ENCODE measurements at places on chromosomes 13 and 19.

DNA sequence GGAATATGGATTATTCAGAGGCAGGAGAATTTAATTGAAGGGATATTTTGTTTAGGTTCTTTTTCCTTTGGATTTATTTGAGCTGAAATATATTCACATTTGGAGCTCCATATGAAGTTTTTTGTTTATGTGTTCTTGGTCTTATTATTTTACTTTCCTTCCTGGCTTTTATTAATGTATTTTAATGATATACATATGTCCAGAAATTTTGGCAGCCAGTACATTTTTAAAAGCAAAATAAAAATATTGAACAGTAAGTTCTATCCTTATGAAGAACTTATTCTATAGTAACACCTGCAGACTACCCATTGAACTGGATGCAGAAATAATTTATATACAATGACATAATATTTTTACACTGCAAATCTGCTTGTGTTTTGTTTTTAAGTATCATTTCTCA lies 323.6 kb downstream of the GPC6 start:
- DNase-seq: no peak

- no peak for DNase-seq
Observed at GRCh38 chr13:112756967-112757758, 67.3 kb downstream of the ATP11A start.

GRCh38 chr13:43493496-43494000 lies 293.2 kb downstream of the ENOX1 start:
- no peak for DNase-seq

DNA sequence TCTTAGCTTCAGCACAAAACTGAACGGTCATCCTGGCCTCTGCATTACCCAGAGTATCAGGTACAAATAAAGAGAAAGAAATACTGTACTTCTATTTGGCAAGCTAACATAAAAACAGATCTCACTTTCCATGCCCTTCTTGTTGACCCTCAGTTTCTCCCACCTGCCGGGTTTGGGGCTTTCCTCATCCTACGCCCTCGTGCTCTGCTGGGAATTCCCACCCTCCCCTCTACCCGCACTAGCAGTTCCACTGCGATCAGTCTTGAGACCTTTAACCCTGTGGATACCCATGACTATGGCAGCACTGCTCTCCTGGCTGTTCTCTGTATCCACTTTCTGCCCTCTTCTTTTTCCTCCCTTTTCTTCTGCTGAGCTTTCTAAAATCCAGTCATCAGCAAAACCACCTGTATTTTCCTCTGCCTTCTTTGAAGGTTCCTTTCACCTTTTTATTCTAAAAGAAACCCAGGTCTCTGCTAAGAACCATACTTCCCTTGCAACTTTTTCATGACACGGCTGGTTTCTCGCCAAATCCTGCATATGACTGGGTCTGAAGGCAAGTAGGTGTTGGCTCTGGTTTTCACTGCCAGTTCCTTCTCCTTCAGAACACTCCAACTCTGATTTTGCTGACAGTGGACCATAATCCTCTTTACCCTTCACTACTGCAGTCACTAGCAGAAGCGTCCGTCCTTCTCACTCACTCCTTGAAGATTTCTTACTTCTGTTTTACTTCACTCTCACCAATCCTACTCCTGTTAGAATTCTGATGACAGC lies 99.4 kb downstream of the MIPEP start:
- no peak for DNase-seq

DNA sequence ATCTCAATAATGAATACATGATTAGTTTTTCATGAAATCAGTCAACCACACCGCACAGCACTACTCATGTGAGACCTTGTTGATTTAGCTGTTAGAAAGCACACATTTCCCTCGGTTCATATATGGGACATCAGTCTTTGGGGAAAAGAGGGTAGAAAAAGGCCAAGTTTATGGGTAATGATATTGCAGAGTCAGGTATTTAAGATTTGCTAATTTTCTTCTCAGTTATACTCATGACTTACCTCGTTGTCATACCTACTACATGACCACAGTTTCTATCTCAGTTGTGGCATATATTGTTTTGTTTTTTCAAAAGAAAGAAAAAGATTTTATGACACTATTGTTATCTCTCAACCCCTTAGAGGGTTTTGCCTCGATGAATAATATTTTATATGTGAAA lies 165.6 kb downstream of the POU4F1 start:
- no peak for DNase-seq

- no peak for DNase-seq
Observed at GRCh38 chr13:27000686-27001085, 170.9 kb downstream of the USP12 start.

- DNase-seq: no peak
Observed at GRCh38 chr19:52635786-52636570, 2.2 kb downstream of the ZNF83 start.

DNA sequence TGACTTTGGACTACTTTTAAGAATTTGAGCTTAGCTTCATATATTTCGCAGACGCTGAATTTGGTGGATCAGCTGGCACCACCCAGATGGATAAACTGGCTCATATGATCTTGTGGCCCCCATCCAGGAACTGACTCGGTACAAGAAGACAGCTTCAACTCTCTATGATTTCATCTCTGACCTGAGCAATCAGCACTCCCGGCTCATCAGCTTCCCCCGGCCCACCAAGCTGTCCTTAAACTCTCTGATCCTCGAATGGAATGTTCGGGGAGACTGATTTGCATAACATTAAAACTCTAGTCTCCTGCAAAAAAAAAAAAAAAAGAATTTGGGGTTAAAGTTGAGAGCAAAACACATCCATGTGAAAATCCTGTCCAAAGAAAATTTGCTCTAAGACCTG lies 71.4 kb upstream of the IRS2 start:
- no peak for DNase-seq

DNA sequence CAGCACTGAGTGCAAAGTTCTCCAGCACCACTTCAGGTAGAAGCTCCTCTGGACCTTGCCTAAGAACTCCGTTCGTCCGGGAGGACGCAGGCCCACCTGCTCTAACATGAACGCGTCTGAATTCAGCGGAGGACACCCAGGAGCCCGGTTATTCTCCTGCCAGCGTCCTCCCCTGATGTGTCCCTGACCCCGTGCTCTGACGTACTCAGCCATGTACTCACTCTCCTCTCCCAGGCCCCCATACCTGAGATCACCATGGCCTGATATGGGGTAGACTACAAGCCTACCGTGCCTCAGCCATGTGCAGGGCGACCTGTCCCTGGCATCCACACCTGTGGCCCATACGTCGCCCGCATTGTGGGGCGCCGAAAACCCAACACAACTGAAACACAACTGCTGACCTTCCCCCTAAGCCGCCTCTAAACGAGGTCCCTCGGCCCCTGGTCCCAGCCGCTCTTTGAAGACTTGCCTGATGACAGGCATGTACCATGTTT lies 744 bp upstream of the ZNF584 start:
- DNase-seq: no peak

GRCh38 chr13:111508164-111508870 lies 187.9 kb downstream of the TEX29 start:
- DNase-seq: no peak

- DNase-seq: no peak
Observed at GRCh38 chr19:39733841-39734240, 4.0 kb downstream of the CLC start.

DNA sequence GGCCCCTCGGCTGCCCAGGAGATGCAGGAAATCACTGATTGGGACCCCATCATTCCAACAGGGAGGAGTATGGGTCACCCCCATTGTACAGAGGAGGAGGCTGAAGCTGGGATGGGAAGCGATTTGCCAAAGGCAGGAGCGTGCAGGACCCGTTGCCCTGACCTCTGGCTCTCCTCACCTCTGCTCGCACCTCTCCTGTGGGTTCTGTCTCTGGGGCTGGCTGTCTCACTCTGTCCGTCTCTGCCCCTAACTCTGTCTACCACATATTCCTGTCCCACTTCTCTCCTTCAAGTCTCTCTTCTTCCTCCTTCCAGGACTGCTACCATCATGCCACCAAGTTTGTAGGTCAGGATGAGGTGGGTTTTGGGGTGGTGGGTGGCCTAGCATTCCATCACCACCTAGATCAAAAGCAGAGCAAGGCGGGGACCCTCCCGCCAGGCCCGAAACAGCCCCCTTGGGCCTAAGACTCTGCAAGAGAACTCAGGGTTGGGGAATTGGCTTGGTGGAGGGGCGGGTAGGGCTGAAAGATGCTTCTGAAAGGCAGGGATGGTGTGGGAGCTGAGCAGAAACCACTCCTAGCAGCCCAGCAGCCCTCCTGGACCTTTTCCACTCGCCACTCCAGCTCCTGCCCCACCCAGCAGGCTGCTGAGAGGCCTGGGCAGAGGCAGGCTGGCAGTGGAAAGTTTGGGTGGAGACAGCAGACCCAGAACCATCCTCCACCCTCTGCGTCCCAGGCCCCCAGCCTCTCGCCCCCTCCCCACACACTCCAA lies 1.0 kb upstream of the LGALS7 start:
- DNase-seq: no peak

GRCh38 chr13:99153219-99153618 lies 47.4 kb upstream of the UBAC2 start:
- no peak for DNase-seq

DNA sequence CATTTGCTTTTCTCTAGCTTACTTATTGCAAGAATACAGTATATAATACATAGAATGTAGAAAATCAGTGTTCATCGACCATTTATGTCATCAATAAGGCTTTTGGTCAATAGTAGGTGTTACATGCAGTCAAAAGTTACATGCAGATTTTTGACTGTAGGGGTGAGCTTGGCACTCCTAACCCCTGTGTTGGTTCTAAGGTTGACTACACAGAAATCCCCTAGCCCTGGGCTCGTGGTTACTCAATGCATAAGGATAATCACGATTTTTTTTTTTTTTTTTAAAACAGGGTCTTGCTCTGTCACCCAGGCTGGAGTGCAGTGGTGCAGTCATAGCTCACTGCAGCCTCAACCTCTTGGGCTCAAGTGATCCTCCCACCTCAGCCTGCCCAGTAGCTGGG lies 4.0 kb upstream of the NWD1 start:
- DNase-seq: no peak

- DNase-seq: no peak
Observed at GRCh38 chr19:1811942-1812425, at the start of gene ATP8B3. ATP8B3 (minus strand) TSS chr19:1812276; CDS start chr19:1811736, 540 bp downstream.

- DNase-seq: no peak
Observed at GRCh38 chr13:88979465-88980175, 1308.4 kb downstream of the SLITRK5 start.

DNA sequence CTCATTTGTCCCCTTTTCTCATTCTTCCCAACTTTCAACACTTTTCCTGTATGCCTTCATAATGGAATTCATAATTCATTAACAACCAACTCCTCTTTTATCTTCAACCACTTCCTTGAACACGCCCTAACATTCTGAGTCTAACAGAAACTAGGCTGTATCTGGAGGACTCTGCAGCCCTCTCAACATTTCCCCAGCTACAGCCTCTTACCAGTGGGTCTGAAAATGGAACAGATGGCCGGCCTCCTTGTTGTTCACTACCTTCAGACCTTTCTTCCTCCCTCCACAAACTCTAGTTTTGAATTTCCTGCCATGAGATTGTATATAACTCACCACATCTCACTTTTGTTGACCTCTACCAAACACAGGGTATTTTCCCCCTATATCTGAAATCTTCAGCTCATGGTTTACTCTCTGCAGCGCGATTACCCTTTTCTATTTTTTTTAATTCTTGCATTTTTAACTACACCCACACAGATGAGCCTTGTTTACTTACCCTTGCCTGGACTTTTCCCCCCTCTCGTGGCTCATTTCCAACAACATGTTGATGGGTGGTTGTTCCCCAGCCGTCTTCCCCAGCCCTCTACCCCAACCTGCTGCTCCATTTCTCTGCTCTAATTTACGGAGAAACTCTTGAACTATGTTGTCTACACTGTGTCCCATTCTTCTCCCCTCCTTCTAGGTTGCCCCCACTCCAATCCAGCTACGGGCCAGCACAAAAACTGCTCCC lies 846 bp downstream of the ZNF790 start:
- DNase-seq: peak; percentile 31

- DNase-seq: no peak
Observed at GRCh38 chr19:40358773-40359172, 10.3 kb downstream of the PLD3 start.

GRCh38 chr13:45849408-45849807 lies 2.1 kb downstream of the SIAH3 start:
- DNase-seq: no peak

- no peak for DNase-seq
Observed at GRCh38 chr13:44756276-44756810, 180.2 kb upstream of the TSC22D1 start.

- DNase-seq: no peak
Observed at GRCh38 chr19:20080656-20081055, 2.9 kb downstream of the ZNF90 start.

DNA sequence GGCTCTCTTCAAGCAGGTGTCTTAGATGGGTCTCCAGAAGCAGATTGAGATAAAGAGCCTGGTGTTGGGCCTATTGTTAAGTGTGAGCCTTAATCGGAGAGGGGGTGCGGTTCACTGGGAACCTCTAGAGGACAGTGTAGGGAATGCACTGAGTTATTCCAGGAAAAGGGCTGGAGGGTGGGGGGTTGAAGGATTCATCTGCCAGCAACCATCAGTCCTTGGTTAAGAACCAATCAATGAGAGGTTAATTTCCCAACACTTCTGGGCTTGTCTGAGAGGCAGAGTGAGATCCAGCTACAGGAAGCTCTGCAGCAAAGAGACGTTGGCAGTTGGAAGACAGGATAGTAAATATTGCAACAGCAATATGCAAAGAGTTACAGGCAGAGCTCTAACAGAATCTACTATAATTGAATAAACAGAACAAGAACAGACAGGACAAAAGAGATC lies 28.7 kb downstream of the CYP4F2 start:
- no peak for DNase-seq

GRCh38 chr19:16087940-16088339 lies 11.6 kb downstream of the TPM4 start:
- DNase-seq: no peak

DNA sequence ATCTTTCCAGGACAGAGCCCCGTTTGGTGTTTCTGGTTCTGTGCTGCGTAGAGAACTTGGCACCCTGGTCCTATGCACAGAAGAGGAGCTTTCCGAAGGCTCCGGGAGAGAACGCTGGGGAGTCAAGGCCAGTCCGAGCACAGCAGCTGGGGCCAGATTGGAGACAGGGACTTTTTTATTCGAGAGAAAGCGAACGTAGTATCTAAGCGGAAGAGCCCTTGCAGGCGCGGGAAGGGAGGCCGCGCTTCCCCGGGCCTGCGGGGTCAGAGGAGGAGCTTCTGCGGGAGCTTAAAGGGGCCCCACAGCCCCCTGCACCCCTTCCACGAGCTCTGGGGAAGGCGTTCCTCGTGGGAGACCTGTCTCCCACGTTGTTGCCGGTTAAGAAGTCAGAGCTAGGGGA lies 48.6 kb upstream of the ARHGEF7 start:
- DNase-seq: no peak

DNA sequence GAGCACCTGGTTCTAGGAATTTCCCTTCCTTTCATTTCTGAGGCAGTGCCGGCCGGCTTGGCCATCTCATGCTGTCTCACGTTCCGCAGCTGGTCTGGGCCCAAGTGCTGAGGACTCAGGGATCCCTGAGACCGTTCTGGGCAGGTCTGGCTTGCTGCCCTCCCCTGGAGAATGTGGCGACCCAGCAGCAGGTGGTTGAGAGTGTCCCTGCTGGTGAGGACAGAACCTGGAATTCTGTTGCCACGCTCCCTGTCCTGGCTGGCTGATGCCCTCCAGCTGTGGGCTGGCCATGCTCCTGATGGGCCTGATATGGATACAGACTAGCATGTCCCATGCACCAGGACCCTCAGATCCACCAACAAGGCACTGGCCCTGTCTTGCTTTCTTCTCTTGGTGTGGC lies 114.0 kb upstream of the C1QTNF9B start:
- no peak for DNase-seq

Measured in left renal pelvis (tissue), 4 donors.